NCI-H748 treated with DMSO at 0.1 percent for 48 hours (cell line): ENCODE measurements at places on chromosomes 7 and 10.
A peak's percentile ranks its signal among the peaks of the same experiment; 100 is the strongest.

DNA sequence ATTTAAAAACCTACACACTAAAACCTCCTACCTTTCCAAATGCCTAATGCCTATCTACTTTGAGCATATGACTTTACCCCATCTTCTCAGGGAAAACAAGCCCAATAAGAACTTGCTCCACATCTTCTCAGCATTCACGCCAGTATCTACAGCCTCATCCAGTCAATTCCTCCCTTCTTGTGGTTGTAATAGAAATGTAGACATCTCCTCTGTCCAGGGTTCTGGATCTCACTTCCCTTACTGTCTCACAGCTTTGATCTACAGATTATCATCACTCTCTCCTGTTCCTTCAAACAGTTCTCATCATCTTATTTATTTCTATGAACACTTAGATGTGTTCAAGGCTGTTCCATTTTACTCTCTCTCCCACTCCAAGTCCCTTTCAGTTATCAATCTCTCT is 70.4 kb upstream of the NOBOX start:
- DNase-seq = no peak

- no peak for DNase-seq
These were observed 112.4 kb downstream of the ANKRD26 start for GRCh38 chr10:26987851-26988250.

DNA sequence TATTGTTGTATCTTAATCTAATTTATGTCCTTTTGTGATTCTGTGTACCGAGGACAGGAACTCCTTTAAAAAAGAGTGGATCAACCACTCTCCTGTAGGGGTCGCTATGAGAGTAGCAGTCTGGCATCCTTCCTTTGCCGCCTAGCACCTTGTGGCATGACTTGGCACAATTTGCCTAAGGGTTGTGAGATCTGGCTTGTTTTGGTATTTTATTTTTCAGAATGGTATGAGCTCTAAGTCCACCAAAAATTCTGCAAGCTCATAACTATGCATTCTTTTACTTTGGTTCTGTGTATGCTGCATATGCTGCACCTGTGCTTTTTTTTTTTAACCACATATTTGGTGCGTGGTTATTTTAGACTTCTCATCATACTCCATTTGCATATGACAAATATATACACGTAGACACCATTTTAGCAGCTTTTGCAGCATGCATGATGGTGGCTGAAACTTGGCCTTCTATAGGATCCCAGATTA is 112.8 kb downstream of the CDK14 start:
- DNase-seq = peak; percentile 22

- DNase-seq = no peak
These were observed 38.3 kb upstream of the TUBB8 start for GRCh38 chr10:87177-88080.
